ENCODE measurements at places on chromosomes 5 and 9.

GRCh38 chr5:108233617-108234155 is 148.2 kb downstream of the FBXL17 start:
- no peak for DNase-seq

- peak; percentile 93 for DNase-seq
These were observed 91.8 kb upstream of the DAPK1 start for GRCh38 chr9:87405677-87406542.

DNA sequence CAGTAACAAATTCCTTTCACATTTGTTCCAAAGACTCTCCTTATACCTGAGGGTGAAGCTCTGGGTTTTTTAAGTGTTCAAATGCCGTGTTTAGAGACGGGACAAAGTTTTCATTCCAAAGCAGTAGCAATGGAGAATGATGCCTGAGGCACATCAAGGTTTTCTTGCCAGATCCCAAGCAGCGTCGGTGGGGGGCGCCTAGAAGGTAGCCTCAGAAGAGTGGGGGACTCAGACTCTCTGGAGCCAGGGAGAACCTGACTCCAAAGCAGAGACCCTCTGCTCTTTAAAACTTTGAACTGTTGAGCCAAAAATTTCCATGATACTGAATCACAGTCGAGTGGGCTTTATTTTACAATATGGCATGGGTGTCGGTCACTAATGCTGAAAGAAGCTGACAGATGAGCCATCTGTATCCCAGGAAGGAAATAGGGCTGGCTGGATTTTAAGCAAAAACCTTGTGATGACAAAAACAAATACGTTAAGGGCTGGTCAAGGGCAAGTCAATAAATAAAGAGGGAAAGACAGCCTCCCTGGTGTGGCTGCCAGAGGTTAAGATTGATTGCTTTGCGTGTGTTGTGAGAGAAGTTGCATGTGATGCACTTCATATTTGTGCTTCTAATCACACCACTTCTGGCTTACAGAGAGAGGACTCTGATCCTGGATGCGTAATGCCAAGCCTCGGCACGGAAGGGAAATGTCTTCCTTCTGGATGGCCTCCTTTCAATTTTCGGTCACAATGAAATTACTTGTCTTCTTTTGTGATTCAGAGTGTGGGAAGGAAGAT is 161.1 kb upstream of the EFNA5 start:
- no peak for DNase-seq

GRCh38 chr5:173180331-173180730 is 36.0 kb downstream of the BNIP1 start:
- no peak for DNase-seq

- no peak for DNase-seq
These were observed 343.7 kb downstream of the ENC1 start for GRCh38 chr5:74296685-74297408.

DNA sequence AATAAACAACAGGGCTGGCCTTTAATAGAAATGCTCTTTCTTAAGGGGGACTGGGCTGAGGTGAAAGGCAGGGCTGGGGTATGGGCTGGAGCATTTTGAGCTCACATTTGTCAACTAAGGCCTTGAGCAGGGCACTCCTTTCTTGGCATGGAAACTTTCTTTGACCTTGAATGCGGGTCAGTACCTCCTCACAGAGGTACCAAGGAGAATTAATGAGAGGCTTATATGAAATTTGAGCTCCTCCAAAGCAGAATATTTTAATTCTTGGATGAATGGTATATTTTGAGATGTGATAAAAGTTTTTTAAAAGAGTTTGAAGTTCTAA is 3.1 kb downstream of the CYSTM1 start:
- no peak for DNase-seq

- no peak for DNase-seq
These were observed 710 bp upstream of the PIP5KL1 start for GRCh38 chr9:127931092-127931881.

All from inflammatory macrophage treated with lipopolysaccharide for 1 hour (primary cell).